Trophoblast cell (in vitro differentiated cells and primary cell): ENCODE measurements at places on chromosomes 11 and 22.

DNA sequence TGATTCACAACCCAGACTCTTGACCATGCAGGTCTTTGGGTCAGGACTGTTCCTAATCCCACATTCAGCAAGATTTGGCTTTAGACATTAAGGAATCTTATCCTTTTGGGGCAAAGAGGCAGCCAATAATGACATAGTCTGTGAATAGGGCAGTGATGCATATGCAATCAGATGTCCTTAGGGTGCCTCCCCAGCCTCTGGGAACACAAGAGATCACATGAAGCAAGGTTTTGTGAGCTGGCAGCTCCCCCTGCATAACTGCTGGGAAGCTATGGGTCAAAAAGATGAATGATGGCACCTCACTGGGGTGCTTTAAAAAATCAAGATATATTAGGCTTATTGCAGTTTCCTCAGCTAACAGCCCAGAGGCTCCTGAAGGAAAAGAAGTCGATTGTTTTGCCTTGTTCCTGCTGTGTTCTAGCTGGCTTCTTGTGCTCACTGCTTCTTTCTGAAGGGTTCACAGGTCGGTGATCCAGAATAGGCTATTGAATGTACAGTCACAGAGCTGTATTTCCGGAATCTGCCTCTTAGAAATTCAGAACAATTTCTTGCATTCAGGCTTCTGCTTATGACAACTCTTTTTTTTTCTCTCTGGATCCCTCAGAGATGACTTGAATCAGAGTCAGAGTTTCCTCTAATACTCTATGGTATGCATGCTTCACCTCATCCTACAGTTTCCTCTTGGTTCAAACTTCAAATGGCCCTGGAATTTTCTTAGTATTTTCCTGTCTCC lies 31.7 kb downstream of the INSC start:
- no peak overlapping the region for H3K27ac ChIP-seq
- no peak overlapping the region for H3K4me3 ChIP-seq
- H3K27me3 ChIP-seq = no peaks in the 10 kb centered on the region
- no peaks in the 10 kb centered on the region for H3K4me1 ChIP-seq

GRCh38 chr22:45224988-45225731 lies 15.5 kb downstream of the KIAA0930 start:
- H3K27me3 ChIP-seq = no peaks in the 10 kb centered on the region
- H3K27ac ChIP-seq = no peak overlapping the region
- H3K4me3 ChIP-seq = no peak overlapping the region
- no peaks in the 10 kb centered on the region for H3K36me3 ChIP-seq
- DNase-seq = no peak

DNA sequence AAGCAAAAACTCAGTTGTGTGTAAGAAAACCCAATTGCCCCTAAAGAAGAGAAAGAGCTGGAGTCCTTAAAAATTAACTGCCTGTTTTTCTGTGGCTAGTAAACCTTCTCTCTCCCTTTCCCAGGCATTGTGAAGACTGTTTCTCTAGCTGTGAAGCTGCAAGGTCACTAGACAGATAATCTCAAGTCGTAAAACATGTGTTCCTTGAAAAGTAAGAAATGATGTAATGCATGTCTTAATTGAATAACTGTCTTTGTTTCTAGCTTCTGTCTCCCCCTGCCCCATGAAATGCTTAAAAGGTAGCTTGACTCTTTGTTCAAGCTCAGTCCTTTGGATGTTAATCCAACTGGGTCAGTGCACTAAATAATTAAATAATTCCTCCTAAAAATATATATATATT lies 29.5 kb upstream of the FAM181B start:
- H3K36me3 ChIP-seq = no peaks in the 10 kb centered on the region
- H3K27me3 ChIP-seq = no peaks in the 10 kb centered on the region
- no peaks in the 10 kb centered on the region for H3K4me1 ChIP-seq
- H3K27ac ChIP-seq = no peak overlapping the region
- no peak overlapping the region for H3K4me3 ChIP-seq

DNA sequence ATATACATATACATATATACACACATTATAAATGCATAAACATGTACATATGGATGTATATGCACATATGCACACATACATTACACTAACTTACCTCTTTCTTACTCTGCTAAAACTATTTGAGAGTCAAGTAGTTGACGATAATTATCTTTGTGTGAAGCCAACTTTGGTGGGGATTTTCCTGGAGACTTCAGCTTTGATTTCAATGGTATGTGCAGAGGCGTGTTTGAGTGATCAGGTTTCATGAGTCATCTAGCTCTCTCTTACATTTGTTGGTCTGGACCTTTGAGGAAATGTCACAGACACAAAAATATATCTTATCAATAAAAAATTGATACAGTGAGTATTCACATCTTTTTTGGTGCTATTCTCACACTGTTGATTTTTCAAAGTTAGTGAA lies 769.1 kb upstream of the LUZP2 start:
- no peak for DNase-seq
- no peak overlapping the region for H3K4me3 ChIP-seq
- peaks cover 12% of the 10 kb centered on the region for H3K4me1 ChIP-seq
- H3K27ac ChIP-seq = no peak overlapping the region
- no peaks in the 10 kb centered on the region for H3K27me3 ChIP-seq

- H3K27ac ChIP-seq = no peak overlapping the region
- H3K27me3 ChIP-seq = no peaks in the 10 kb centered on the region
- H3K36me3 ChIP-seq = no peaks in the 10 kb centered on the region
- H3K4me3 ChIP-seq = no peak overlapping the region
These were observed 39.2 kb upstream of the SLC36A4 start for GRCh38 chr11:93236741-93237675.

DNA sequence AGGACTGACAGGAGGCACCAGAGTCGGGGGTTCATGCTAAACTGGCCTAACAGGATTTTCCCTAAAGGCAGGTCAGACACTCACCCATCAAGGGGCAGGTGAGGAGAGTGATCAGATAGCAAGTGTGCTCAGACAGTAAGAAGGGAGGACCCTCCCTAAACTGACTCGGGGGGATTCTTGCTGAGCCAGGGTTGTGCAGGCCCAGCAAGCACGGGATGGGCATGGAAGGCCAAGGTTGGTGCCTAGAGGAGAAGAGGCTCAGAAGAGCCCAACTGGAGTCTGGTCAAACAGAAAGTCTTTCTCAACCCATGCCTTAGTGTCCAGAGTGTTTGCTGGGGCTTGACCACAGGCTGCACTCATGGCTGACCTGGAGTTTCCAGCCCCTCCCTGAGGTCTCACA lies 6.2 kb upstream of the APOL1 start:
- H3K36me3 ChIP-seq = no peaks in the 10 kb centered on the region
- H3K4me3 ChIP-seq = no peak overlapping the region
- no peaks in the 10 kb centered on the region for H3K27me3 ChIP-seq
- DNase-seq = no peak
